ENCODE measurements at places on chromosomes 3 and 15. TPM values are rescaled to one million over a fixed set of nuclear protein-coding genes. Genes with fewer than 3 reads are reported as not detected.
A peak's percentile ranks its signal among the peaks of the same experiment; 100 is the strongest.

DNA sequence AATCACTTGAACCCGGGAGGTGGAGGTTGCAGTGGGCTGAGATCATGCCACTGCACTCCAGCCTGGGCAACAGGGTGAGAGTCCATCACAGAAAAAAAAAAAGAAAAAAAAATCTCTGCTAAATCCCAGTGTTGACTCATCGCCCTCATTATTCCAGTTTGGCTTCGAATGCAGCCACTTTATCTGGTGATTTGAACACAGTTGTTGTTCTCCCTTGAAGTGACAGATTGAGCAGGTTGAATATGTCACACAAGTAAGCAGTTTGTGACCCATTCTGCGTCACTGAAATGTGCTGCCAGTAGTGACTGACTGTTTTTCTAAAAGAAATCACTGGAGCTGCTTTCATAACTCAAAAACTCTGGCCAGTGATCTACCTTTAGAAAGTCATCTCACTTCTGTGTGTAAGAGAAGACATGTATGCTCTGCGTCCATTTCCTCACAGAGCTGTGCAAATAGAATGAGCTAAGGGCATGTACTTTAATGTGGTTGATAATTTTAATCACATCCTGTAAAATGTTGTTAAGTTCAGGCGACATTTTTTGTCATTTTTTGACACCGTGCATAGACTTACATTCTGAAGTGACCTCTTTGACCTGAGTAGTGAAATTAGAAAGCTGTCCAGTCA is 12.5 kb downstream of the DOCK3 start:
- no peaks in the 10 kb centered on the region for H3K36me3 ChIP-seq
- H3K27ac ChIP-seq = no peak overlapping the region
- H3K4me3 ChIP-seq = no peak overlapping the region
- no peaks in the 10 kb centered on the region for H3K4me1 ChIP-seq

DNA sequence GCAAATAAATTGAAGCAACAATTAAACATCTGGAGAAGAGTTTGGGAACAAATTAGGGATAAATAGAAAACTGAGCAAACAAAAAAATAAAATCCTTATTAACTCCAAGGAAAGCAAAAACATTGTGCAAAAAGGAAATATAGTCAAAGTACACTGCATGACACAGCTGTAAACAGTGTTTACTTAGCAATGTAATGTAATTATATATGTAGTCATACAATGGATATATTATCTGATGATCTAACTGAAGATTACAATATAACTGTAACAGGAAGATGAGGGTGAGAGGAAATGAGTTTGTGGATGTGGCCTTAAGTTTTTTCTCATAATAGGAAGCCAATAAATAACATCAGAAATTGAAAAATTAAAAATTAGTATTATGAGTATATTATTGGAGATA is 42.5 kb downstream of the SCN10A start:
- DNase-seq = no peak
- no peaks in the 10 kb centered on the region for H3K27me3 ChIP-seq
- H3K4me1 ChIP-seq = no peaks in the 10 kb centered on the region
- H3K4me3 ChIP-seq = no peak overlapping the region

- H3K27me3 ChIP-seq = no peaks in the 10 kb centered on the region
- no peak for DNase-seq
- no peaks in the 10 kb centered on the region for H3K36me3 ChIP-seq
These were observed 25.4 kb upstream of the PIGZ start for GRCh38 chr3:196994056-196994455.

DNA sequence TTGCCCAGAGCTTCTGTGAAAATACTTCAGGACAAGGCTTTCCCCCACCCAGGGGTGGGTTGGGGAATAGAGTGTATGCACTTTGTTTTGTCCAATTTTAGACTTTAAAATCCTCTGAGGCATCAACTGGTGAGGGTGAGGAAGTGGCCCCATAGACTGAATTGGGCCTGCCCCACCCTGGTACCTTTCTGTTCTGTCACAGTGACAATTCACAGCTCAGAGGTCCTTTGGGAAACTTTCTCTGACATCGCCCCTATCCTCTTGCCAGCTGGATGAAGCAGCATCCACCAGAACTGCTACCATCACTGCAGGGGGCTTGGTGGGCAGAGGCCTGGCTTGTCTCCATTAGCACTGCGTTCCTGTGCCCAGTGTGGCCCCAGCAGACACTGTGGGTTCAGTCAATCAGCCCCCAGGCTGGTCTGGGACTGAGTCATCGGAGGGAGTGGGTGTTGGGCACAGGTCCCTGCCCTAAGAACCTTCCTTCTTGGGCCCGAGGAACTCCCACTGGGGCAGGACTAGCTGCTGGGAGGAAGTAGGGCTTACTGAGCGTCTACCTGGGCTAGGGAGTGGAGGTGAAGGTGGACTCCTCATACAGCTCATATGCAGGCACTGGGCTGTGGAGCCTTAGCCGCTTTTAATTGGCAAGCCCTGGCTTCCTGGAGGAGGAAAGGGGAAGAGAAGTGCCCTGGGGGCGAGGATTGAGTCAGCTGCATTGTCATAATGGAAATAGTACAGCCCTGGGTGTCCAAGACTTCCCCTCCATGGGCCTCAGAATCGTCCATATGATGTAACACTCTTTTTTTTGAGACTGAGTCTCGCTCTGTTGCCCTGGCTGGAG is 1.5 kb upstream of the PPM1M start:
- H3K36me3 ChIP-seq = no peaks in the 10 kb centered on the region
- H3K27me3 ChIP-seq = no peaks in the 10 kb centered on the region
- H3K4me3 ChIP-seq = no peak overlapping the region
- H3K4me1 ChIP-seq = peaks cover 21% of the 10 kb centered on the region
- no peak for DNase-seq

DNA sequence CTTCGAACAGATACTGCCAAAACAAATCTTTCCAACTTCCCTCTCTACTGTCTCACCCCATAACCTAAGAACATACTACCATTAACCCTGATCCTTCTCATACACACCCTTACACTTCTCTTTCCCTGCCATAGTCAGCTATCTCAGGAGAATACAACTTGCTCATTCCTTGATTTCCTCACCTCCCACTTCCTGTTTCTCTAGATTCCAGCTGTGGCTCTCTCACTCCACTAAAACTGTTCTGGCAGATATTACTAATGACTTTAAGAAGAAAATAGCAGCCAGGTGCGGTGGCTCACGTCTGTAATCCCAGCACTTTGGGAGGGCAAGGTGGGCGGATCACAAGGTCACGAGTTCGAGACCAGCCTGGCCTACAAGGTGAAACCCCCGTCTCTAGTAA is 4.6 kb downstream of the LSG1 start:
- peaks cover 10% of the 10 kb centered on the region for H3K4me1 ChIP-seq
- H3K4me3 ChIP-seq = no peak overlapping the region
- no peak for DNase-seq
- no peaks in the 10 kb centered on the region for H3K27me3 ChIP-seq

DNA sequence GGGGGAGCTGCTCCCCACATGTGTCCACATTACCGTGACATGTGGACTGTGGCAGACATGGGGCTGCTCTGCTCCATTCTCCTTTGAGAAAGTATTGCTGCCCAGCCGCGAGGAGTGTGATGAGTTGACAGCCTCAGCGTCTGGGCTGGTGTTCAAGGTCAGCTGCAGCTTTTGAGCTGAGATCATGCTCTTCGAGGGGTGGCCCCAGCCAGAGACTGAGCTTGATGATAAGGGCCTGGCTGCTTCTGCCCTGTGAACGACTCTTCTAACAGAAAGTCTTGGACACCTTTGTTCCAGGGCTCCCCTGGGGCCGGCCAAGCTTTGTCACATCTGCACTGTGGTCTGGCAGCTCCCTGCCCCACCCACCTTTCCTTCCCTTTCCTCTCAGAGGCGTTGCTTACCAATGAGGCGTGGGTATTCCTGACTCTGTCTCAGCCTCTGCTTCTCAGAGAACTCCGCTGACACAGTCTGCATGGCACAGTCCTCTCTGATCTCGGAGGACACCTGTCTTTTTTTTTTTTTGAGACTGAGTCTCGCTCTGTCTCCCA is 86.6 kb downstream of the CHRD start:
- peaks cover 15% of the 10 kb centered on the region for H3K4me1 ChIP-seq
- no peak overlapping the region for H3K27ac ChIP-seq
- H3K4me3 ChIP-seq = no peak overlapping the region
- peak; percentile 88 for DNase-seq
- H3K27me3 ChIP-seq = no peaks in the 10 kb centered on the region

DNA sequence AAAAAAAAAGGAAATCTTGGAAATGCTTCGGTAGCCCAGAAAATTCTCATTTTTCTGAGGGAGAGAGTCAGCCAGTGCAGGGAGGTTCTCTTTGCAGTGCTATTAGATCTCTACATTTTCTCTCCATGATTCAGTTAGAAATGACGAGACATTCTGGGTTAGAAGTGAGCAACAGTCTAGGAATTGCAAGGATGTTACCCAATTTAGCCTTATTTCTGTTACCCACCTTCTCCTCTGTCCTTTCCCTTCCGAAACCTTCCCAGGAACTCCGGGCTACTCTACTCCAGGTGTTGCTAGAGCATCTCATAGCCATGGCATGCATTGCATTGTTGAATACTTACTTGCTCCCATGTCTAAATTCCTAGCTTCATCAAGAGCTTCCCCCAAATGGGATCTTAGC is 106.8 kb downstream of the EDEM1 start:
- no peaks in the 10 kb centered on the region for H3K27me3 ChIP-seq
- H3K36me3 ChIP-seq = no peaks in the 10 kb centered on the region
- no peak for DNase-seq
- H3K4me1 ChIP-seq = no peaks in the 10 kb centered on the region

DNA sequence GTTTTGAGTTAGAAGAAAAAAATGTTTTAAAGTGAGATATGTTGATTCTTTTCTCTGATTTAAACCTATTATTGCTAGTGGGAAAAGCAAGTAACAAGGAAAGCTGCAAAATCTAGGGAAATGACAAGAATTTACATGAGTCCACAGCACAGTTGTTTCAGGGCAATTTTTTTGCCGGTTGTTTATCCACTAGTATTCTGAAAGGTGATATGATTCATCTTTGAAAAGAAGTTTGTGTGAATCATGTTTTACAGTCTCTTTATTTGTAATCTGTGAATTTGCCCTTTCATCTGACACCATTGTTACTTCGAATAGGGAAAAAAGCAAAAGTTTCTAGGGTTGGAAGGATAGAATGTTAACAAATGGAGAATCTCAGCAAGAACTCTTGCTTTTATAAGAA is 894.7 kb downstream of the OTOL1 start:
- H3K27ac ChIP-seq = no peak overlapping the region
- no peak for DNase-seq
- H3K36me3 ChIP-seq = no peaks in the 10 kb centered on the region
- H3K4me1 ChIP-seq = no peaks in the 10 kb centered on the region
- H3K4me3 ChIP-seq = no peak overlapping the region

- H3K4me3 ChIP-seq = no peak overlapping the region
- no peak overlapping the region for H3K27ac ChIP-seq
- no peaks in the 10 kb centered on the region for H3K27me3 ChIP-seq
- H3K36me3 ChIP-seq = no peaks in the 10 kb centered on the region
- H3K4me1 ChIP-seq = no peaks in the 10 kb centered on the region
These were observed 162.4 kb downstream of the PLCL2 start for GRCh38 chr3:17047162-17047561.

DNA sequence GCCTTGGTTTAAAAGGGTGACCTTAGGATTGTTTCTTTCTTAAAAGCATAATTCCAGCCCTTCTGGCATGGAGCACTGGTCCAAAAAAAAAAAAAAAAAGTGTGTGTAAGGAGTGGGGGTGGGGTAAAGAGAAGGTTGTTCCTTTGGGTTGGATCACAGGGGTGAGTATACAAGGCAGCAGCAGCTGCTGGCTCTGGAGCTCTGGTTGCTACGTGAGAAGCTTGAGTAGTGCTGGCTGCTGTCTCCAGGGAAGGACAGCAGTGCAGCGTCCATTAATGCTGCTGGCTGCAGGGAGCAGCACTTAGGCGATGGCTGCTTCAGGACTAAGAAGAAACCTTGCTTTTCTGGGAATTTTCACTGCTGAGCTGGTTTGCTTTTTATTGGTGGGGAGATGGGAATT is 2.3 kb downstream of the SETD5 start:
- peaks cover 65% of the 10 kb centered on the region for H3K4me1 ChIP-seq
- H3K4me3 ChIP-seq = peak overlapping the region; percentile 74
- DNase-seq = peak; percentile 92
- H3K27me3 ChIP-seq = no peaks in the 10 kb centered on the region
- peak overlapping the region; percentile 98 for H3K27ac ChIP-seq

DNA sequence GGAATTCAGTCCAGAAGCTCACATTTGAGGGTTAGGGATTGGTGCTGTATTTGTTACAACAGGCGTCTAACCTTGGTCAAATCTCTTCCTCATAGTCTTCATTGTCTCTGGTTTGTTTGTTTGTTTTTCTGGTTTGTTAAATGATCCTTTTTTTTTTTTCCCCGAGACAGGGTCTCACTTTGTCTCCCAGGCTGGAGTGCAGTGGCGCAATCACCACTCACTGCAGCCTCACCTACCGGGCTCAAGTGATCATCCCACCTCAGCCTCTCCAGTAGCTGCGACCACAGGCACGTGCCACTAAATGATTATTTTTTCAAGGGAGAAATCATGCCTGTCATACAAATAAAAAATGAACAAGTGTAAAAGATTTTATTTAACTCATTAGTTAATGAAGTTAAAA is 14.3 kb upstream of the ADPGK start:
- H3K4me1 ChIP-seq = peaks cover 9% of the 10 kb centered on the region
- no peak overlapping the region for H3K27ac ChIP-seq
- H3K36me3 ChIP-seq = no peaks in the 10 kb centered on the region

GRCh38 chr3:14283092-14283812 is 104.6 kb downstream of the LSM3 start:
- DNase-seq = no peak
- no peak overlapping the region for H3K4me3 ChIP-seq
- H3K27ac ChIP-seq = no peak overlapping the region
- no peaks in the 10 kb centered on the region for H3K27me3 ChIP-seq
- no peaks in the 10 kb centered on the region for H3K36me3 ChIP-seq
- no peaks in the 10 kb centered on the region for H3K4me1 ChIP-seq

DNA sequence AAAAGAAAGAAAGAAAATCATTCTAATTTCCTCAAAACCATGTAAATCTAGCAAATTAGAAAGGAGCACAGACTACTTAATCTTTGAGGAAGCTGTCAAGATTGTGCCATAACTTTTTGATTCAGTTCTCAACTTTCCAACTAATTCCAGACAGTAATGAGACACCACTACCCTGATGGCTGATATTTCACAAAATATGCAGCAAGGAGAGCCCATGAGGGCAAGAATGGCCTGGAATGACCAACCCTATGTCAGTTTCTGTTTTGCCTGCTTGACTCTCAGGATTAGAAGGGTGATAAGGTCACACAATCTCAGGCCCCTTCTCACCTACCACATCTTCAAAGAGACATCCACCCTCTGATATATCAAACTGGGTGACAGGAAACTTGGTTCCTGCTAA is 134.7 kb downstream of the MAGI1 start:
- H3K36me3 ChIP-seq = no peaks in the 10 kb centered on the region
- no peak overlapping the region for H3K27ac ChIP-seq
- DNase-seq = no peak
- H3K27me3 ChIP-seq = no peaks in the 10 kb centered on the region
- H3K4me1 ChIP-seq = no peaks in the 10 kb centered on the region

Gene SPTSSB
- total RNA-seq = not detected

Gene ZNF80
- 0.74 TPM for total RNA-seq

Gene RASL12
- 64.7 TPM for total RNA-seq

Gene CACNA2D3
- total RNA-seq = 11.2 TPM

Gene PRICKLE2
- total RNA-seq = 9.1 TPM

Gene SLC51A
- 35.1 TPM for total RNA-seq

Gene CILP
- total RNA-seq = 8.0 TPM

Gene ARPC4
- total RNA-seq = 108 TPM

Gene XCR1
- total RNA-seq = 0.16 TPM
